ENCODE measurements at places on chromosomes 7 and 10. TPM values are rescaled to one million over a fixed set of nuclear protein-coding genes. Genes with fewer than 3 reads are reported as not detected.
A peak's percentile ranks its signal among the peaks of the same experiment; 100 is the strongest.

Gene OR2A42
- not detected for total RNA-seq

DNA sequence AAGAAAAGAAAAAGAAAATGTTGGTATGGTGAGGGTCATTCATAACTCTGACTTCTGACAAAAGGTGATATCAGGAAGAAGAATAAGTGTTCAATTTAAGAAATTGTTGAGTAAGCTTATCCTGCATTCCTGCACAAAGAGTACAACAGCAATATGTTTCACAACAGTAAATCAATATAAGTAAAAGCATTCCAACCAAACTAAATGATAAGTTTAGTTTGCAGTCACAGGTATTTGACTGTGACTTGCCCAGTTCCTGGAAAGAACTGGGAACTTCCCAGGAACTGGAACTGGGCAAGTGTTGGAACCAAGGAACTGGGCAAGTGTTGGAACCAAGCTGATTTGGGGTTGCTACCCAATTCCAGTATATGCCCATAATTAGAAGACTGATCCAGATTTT is 35.0 kb downstream of the NEURL1 start:
- DNase-seq: no peak

DNA sequence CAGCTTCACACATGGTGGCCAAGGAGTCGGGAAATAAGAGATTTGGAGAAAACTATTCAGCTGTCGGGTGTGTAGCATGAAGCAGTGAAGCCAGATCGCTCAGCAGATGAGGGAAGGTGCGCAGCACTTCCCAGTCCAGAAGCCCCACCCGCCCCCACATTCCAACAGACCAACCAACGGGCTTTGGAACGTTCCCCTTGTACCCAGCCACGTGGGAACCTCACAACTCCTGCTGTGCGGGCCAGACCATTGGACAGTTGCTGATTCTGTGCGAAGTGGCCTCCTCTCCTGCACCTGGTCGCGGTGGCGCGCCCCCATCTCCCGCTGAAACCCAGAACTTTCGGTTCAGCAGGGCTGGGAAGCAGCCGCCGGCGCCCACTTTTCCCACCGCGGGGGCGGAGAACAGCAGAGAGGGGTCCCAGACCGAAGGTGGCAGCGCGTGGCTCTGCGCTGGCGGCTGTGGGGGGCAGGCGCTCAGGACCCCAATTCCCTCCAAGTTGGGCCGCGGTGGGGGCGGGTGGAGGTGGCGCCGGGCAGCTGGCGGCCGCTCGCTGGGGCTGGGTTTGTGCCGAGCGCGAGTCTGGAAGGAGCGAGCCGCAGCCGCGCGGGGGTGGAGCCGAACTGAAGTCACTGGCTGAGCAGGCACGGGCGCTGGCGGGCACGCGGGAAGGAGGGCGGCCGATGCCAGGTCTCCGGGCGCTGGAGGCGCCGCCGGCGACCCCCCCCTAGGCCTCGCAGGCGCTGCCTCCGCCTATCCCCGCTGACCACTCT is 1301.5 kb upstream of the SORCS1 start:
- DNase-seq: peak; percentile 20

- DNase-seq: no peak
Observed at GRCh38 chr7:101900103-101900502, 82.7 kb downstream of the CUX1 start.

GRCh38 chr7:85160223-85160622 is 26.6 kb downstream of the SEMA3D start:
- DNase-seq: no peak

Data from cardiac muscle cell (in vitro differentiated cells and primary cell).